HEK293T (cell line): ENCODE measurements at places on chromosomes 16 and 17.

DNA sequence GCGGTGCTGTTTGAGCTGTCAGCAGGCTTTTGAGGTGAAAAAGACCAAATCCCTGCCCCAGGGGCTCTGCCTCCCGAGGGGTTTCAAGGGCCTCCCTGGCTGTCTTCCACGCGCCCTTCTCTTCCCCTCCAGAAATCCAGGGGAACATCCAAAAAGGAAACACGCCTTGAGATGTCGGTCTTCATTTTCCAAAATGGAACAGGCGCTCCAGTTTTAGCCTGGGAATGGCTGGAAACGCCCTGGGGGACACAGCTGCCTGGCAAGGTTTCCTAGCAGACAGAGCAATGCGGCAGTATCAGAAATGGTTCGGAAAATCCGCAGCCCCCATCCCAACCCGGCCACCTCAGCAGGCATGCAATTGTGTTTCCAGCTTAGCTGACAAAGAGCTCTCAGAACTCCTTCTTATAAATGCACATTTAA, 16.6 kb upstream of the LITAF start:
- DNase-seq = no peak

DNA sequence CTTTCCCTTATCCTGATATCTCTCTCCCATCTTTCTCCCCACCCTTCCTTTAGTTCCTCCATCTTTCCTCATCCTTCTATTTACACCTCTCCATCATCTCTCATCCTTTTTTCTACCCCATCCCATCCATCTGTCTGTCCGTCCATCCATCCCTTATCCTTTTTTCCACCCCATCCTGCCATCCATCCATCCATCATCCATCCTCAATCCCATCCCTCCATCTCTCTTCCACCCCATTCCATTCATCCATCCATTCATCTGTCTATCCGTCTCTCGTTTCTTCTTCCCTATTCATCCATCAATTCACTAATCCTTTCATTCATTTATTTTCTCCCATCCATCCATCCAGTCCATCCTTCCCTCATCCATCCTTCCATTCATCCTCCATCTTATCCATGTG, 68.1 kb downstream of the ABCC6 start:
- DNase-seq = no peak

- DNase-seq = no peak
These were observed 19.5 kb upstream of the CPHXL start for GRCh38 chr16:75745823-75746222.

- no peak for DNase-seq
These were observed 14.7 kb downstream of the TNS4 start for GRCh38 chr17:40486522-40487370.

GRCh38 chr17:57264250-57264649, 7.9 kb downstream of the MSI2 start:
- no peak for DNase-seq
